ENCODE measurements at places on chromosomes 5 and 9.

DNA sequence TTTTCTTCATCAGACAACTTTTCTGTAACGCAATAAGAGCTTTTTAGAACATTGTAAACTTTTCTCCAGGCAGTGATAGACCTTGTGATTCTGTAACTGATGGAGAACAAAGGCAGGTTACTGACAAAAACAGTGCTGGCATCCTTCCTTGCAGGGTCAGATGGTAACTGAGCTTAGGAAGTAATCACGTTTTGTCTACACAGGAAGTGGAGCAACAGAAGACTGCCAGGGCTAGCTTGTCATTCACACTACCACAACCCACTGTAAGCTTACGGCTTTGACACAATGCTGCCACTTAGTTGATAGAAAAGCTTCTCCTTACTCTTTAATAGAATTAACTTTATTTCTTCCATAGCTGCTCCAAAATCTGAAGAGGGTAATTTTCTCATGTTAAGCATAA, 46.8 kb downstream of the FBN2 start:
- DNase-seq: no peak

DNA sequence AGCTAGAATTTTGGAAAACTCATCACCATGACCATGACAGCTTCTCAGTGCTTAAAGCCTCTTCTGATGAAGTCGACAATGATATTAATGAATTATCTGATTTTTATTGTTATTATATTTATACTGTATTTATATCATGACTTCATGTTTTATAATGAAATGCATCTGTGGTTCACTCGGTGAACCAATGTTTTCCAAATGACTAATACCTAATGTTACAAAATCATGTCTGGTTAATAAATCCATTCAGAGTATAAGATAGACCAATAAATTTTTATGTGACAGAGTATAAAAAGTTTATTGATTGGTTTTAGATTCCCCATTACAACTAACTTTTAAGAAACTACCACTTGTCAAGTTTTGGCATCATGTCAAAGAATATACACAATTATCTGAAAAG, 416.5 kb downstream of the MLLT3 start:
- no peak for DNase-seq

GRCh38 chr5:4205398-4205797, 609.8 kb downstream of the IRX1 start:
- no peak for DNase-seq

GRCh38 chr5:173671121-173671949, 54.9 kb upstream of the BOD1 start:
- no peak for DNase-seq

- no peak for DNase-seq
Measured at GRCh38 chr9:92547356-92547755, 11.6 kb upstream of the ECM2 start.

GRCh38 chr5:127562252-127562651, 44.8 kb downstream of the PRRC1 start:
- no peak for DNase-seq
